Stimulated activated CD8-positive, alpha-beta memory T cell treated with anti-CD3 and anti-CD28 coated beads, Interleukin-4, amount 100 ng/mL, for 1 hour (primary cell): ENCODE measurements at places on chromosomes 7 and 10.

DNA sequence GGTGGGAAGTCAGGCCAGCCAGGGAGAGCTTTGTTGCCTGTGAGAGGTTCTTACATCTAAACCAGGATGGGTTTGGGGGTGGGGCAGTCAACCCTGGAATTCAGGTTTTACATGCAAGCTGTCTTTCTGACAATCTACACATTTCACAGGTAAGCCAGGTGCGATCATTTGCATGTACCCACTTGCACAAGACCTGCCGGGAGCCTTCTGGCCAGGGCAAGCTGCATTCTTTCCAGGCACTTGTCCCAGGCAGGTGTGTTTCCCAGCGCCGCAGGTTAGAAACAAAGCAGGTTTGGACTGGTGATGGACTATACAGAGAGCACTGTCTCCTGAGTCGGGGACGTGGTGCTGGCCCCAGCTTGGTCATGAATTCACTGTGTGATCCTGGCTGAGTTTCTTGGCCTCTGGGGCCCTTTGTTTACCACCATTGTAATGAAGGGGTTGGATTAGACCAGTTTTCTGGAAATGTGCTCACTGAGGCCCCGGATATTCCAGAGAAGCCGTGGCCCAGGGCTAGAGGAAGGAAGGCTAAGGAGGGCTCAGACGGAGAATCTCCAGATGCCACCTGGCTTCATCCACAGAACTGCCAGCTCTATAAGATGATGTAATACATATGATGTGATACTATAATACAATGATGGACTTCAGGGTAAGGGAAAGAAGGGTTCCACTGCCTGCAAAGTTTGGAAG, 205.2 kb upstream of the SVIL start:
- no peak for DNase-seq

- no peak for DNase-seq
Measured at GRCh38 chr7:27459731-27460053, 203.0 kb downstream of the HIBADH start.

GRCh38 chr10:84217746-84218145, 7.6 kb downstream of the LRIT2 start:
- no peak for DNase-seq

- DNase-seq, result no peak
Measured at GRCh38 chr10:14478201-14478600, 147.5 kb upstream of the FRMD4A start.

- no peak for DNase-seq
Measured at GRCh38 chr7:65295409-65295808, 78.2 kb upstream of the ZNF92 start.

DNA sequence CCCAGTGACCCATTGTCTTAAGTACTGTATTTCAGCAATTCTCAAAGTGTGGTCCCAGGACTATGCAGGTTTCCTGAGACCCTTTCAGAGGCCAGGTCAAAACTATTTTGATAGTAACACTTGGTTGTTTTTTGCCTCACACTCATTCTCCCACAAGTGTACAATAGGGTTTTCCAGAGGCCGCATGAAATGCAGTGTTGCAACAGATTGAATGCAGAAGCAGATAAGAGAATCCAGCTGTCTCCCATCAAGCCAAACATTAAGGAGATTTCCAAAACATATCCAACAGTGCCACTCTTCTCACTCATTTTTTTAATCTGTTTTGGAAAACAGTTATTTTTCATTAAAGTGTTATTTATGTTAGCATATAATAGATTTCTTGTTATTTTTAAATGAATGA, 20.0 kb downstream of the VKORC1L1 start:
- DNase-seq, result no peak

- no peak for DNase-seq
Measured at GRCh38 chr10:85558533-85558932, 808.1 kb downstream of the GRID1 start.

DNA sequence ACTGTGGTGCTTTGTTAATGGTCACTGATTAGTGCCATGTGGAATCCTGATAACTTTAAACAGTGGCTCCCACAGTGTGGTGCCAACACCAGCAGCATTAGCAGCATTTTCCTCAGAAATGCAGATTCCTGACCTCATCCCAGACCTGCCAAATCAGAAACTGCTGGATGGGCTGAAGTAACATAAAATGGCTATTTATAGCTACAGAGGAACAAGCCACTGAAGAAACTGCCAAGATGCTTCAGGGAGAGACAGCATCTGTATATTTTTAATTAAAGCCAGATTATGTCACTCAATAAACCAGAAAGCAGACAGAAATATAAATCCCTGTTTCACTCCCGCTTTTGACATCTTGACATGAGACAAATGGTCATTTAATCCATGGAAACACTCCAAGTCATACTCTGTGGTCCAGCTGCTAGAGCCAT, 178.5 kb downstream of the AMPH start:
- no peak for DNase-seq

DNA sequence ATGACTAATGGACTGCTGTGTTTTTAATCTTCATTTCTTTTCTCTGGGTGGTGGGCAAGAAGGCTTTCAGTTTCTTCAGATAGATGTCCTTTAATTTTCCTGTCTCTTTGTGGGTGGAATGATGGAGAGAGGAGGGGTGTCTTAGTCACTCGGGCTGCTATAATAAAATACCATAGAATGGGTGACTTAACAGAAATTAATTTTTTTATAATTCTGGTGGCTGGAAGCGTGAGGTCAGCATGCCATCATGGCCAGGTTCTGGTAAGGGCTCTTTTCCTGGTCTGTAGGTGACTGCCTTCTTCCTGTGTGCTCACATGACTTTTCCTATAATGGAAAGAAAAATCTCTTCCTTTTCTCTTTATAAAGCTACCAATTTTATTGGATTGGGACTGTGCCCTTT, 6.3 kb downstream of the RSBN1L start:
- DNase-seq, result no peak

DNA sequence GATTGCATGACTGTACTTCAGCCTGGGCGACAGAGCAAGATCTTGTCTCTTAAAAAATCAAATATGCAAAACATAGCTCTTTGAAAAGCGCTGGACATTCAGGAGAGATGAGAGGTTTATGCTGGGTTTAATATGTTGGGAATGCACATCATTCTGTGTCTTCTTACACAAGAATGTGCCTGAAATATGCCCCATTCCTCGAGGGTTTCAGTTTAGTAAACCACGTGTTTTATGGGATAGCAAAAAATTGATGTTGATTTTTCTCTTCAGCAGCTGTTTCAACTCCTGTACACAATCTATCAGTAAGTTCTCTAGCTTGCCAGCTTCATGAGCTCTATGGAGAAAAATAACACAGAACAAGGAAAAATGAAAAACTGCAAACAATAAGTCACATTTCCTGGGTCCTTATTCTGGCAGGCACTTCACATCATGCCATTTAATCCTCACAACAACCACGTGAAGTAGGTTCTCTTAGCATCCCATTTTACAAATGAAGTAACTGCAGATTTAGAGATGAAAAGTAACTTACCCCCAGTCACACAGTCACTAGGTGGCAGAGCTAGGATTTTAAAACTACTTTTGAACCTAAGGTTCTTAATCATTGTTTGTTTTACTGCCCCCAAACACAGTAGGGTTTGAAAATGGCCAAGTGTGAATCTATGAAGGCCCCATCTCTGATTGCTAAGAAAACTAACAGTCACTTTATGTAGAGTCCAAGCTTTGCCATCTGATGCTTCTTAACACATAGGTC, 423.6 kb downstream of the PHTF2 start:
- no peak for DNase-seq

- no peak for DNase-seq
Measured at GRCh38 chr7:132078891-132079735, 497.2 kb downstream of the PLXNA4 start.

GRCh38 chr7:36312064-36312914, 77.4 kb upstream of the ANLN start:
- DNase-seq, result no peak

- no peak for DNase-seq
Measured at GRCh38 chr7:25951414-25952260, 200.4 kb upstream of the NFE2L3 start.

- DNase-seq, result no peak
Measured at GRCh38 chr7:134571101-134571500, 22.2 kb downstream of the AKR1B15 start.

DNA sequence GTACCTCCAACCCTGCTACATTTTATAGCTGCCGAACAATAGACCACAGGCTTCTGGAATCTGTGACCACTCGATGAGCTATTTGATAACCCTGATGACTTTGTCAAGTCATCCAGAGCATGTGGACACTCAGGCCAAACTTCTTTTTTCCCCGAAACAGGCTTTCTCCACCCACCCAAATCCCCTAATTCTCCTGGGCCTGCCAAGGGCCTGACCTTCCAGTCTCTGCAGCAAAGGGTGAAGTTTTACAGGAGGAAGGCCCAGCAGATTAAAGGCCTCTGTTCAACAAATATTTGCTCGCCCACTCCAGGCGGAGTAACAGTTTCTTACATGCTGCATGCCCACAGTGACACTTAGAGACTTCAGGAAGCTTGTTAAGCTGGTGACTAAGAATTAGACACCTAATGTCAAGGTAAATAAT, 2.0 kb downstream of the JCAD start:
- no peak for DNase-seq

GRCh38 chr7:82164813-82165212, 278.8 kb downstream of the CACNA2D1 start:
- no peak for DNase-seq

- no peak for DNase-seq
Measured at GRCh38 chr10:131979821-131980270, 1.9 kb downstream of the BNIP3 start.

DNA sequence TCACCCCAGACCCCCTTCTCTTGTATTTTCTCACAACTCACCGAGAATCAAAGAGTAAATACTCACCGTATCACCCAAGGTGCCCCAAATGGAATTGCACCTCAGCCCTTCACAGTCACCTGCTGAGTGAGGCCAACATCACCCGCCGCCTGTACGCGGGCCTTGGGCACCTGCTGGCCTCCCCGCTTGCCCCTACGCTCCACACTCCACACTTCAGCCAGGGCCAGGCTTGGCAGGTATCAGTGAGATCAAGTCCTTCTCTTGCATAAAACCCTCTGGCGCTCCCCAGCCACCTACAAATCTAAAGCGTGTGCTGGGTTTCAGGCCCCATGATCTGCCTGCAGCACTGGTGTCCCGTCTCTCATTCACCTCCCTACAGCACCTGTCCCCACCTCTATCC, 300.6 kb downstream of the GFRA1 start:
- DNase-seq, result no peak

DNA sequence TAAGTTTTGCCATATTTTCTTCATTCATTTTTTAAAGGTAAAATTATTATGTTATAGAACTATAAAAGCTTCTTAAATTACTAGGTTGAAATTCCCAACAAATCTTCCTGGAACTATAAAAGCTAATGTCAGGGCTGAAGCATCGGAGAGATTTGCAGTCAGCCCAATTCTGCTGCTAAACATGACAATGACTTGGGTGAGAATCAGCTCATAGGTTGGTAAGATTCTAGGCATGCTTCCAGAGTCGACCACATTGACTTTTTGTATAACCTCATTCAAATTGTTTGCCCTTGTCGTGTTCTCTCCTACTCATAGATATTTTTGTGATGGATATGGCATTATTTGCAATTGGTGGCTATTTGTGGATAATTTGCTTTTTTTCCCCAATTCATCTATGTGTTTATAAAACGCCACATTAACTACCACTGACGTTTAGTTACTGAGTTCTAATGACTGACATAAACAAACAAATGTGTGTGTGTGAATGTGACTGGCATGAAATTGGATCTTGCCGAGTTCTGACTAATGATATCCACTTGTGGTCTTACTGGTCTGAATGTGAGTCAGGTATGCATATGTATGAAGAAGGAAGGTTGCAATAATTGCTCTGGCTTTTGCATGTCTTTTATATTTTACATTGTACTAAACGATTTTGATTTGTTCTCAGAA, 579.8 kb downstream of the PARD3 start:
- no peak for DNase-seq

DNA sequence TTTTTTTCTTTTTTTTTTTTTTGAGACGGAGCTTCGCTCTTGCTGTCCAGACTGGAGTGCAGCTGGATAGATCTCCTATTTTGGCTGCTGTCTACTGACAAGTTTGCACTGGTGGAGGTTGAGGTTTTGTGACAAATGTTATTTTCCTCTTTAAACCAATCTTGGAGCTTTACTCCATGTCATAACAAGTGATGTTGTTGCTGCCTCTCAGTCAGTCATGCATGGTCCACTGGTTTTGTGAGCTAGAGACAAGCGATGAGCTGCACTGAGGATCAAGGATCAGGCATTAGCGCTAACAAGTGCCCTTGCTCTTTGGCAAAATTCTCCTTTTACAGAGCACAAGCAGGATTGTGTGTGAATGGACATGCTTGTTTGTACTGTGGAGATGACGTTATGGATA, 805 bp upstream of the WDFY4 start:
- no peak for DNase-seq

DNA sequence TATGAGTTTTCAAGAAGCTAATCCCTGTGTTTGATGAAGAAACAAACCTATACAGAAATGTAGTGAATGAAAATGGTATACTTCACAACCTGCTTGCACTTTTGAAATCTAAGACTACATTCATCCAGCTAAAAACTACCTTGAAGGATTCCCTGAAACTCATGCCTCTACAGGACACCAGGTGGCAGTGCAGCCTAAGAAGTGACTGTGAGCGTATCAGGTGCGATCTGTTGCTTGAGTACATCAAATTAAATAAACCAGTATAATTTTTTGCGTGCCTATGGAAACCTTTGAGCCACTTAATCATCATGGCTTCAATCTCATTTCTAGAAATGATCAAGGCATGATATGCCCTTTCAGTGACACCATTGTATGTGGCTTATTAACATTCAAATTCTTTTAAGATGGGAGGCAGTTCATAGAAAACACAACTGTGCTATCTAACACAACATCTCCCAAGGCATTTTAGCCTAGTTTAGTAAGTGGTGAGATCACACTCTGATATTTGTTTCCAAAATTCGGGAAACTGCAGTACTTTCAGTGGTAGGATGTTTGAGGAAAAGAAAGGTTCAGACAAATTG, 57.4 kb downstream of the PPP1R17 start:
- no peak for DNase-seq

GRCh38 chr10:13079776-13080050, 20.2 kb upstream of the OPTN start:
- no peak for DNase-seq

- DNase-seq, result no peak
Measured at GRCh38 chr7:98840722-98841121, 29.1 kb downstream of the TMEM130 start.

DNA sequence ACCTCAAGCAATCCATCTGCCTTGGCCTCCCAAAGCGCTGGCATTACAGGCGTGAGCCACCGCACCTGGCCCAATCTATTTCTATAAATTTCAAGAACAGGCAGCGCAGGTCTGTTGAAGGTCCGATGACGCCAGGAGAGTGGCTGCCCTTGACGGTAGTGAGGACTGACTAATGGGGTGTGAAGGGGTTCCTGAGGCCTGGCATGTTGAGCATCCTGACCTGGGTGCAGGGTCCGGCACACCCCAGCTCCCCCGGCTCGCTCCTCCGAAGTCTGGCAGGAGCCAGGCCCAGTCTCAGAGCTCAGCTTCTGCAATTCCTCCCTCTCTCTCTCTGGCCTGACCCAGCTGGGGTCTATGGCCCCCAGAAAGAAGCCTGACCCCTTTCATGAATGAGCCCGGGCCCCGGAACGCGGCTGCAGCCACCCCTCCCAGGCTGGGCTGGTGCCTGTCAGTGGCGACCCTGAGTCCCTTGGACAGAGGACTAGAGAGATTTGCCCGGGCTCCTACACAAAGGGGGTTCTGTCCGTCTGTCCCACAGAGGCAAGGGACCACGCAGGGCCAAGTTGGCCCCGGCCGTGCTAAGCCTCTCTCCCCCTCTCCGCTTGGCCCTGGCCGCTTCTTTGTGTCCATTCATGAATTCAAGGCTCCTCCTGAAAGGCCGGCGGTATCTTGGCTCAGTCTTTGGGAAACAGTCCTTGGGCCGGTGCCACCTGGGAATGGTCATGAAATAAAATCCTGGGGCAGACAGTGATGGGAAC, 18.8 kb downstream of the MMD2 start:
- DNase-seq, result no peak

GRCh38 chr7:33687625-33688024, 217.7 kb upstream of the BMPER start:
- no peak for DNase-seq
